ENCODE measurements at places on chromosomes 6 and 20. TPM values are rescaled to one million over a fixed set of nuclear protein-coding genes. Genes with fewer than 3 reads are reported as not detected.

The FOXC1 gene
- total RNA-seq, result 1.5 TPM

DNA sequence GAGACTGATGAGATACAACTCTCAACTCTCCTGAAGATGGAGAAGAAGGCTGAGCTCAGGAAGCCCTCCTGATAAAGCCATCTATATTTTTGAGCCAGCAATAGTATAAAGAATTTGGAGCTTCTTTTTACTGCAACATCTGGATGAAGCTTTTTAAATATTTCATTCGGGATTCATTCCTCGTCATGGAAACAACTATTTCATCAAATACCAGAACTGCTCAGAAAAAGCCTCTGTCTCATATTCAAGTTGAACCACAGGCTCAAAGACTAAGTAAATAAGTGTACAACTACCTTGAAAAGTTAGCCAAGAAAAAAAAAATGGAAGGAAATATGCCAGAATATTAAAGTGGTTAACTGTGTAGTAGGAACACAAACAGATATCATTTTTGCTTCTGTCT lies 37.8 kb downstream of the PTPRT start:
- no peak for DNase-seq

DNA sequence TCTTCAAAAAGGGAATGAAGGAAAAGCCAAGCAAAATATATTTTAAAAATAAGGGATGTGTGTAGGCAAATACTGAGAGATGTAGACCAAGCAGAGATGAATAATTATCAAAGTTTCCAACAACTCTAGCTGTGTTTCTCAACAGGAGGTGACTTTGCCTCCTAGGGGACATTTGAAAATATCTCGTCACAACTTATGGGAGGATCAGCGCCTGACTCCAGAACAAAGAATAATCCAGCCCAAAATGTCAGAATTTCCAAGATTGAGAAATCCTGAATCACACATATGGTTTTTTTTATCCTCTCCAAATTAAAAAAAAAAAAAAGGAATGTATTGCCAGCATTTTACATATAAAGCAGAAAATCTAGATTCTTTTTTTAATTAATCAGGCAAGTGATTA lies 241.2 kb upstream of the ZFP64 start:
- no peak for DNase-seq

The TMEM181 gene
- 12.9 TPM for total RNA-seq

The BMP7 gene
- not detected for total RNA-seq

DNA sequence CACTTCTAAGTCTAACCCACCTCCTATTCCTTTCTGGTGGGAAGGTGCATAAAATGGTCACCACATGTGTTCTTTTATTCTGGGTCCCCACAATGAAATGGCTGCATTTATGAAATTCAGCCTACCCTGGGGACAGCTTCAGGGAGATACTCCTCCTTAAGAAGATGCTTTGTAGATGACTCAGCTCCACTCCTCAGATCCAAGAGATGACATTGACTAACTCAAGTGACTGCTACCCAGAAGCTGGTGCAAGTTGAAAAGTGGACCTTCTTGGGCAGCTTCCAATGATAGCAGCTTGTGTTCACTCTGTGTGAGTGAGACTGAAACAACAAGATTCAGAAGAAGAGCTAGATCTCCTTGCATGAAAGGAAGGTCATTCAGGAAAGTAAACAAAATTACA lies 113.4 kb downstream of the SCP2D1 start:
- no peak for DNase-seq

GRCh38 chr6:84052204-84052882 lies 18.8 kb downstream of the MRAP2 start:
- DNase-seq, result peak; percentile 69

DNA sequence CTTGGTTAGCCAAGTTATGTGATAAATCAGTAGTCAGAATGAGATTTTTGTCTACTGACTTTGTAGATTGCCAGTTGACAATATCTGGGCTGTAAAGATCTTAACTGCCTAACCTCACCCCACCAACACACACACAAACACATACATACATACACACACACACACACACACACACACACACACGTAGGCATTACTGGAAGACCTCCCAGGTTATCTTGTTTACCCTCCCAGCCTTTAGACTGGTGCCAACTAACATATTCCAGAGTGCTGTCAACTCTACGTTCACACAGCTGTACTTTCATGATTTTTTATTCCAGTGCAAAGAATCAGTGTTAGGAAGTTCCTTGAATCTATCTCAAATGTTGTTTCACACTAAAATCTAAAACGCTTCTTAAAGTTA lies 38.9 kb downstream of the BMP5 start:
- no peak for DNase-seq

DNA sequence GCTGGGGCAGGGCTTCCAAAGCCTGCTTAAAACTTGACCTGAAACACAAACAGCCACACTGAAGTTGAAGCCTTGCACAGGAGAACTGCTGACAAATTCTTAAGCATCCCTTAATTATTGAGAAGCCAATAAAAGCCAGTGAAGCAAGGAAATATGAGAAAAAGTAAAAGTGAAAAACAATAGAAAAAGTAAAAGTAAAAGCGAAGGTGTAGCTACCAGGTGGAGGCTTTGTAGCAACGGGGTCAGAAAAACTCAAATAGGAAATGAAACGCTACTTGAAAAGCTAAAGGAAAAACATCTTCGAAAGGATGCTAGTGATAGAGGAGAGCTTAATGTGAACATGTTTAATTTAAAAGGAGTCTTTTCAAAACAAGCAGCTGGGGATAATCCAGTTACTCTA lies 97.4 kb downstream of the IRF4 start:
- DNase-seq, result no peak

GRCh38 chr6:7900621-7901020 lies 10.0 kb downstream of the TXNDC5 start:
- no peak for DNase-seq

DNA sequence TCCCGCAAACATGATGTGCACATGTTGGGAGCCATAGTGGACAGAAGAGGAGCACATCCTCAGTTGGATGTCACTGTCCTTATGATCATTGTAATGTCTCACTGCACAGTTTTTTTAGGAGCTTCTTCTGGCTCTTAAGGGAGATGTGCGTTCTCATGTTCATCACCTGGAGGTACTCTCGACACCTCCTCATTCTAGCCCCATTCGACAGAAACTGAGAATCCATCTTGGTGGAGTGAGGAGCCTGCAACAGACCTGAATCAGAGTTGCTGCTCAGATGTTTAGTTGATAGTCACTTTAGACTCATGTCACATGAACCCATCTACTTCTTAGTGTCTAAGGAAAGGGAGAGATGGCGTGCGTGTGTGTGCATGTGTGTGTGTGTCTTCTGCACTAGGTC lies 2.3 kb upstream of the BMP6 start:
- DNase-seq, result no peak

The SLC35D3 gene
- total RNA-seq, result not detected

DNA sequence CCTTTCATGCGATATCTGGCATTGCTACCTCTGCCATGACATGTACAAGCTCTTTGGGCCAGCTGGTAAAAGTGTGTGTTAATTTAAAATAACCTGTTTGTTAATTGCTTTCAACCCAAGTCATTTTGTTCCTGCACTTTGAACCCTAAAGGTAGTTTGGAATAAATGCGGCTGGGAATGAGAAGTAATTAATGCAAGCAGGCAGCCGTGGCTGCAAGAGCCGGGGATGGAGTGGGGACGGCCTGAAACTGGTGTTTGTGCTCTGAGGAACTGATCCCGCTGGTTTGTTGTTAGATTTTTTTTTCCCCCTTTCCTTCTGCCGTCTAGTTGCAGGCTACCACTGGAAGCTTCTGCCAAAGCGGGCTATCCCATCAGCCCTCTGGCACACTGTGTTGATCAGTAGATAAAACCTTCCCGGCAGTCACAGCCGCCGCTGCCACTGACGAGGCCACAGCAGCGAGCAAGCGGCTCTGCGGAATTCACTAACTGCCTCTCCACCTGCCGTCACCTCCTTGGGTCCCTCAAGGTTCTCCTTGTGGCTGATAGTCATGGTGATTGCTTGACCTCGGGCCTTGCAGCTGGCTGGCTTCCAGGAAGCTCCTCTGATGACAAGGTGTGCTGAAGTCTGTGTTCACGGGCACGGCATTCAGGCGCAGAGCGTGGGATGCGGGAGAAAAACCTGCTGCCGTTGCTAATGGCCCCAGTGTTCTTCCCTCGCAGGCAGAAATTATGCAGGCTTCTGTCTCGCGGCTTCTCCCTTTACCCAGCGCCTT lies 315.9 kb downstream of the TFAP2A start:
- DNase-seq, result no peak

GRCh38 chr6:160398674-160399271 lies 50.6 kb downstream of the SLC22A3 start:
- DNase-seq, result no peak

- DNase-seq, result no peak
These were observed 2.6 kb upstream of the TP53INP2 start for GRCh38 chr20:34701405-34702085.

The DHX16 gene
- total RNA-seq, result 26.6 TPM

The SPTLC3 gene
- 0.84 TPM for total RNA-seq

DNA sequence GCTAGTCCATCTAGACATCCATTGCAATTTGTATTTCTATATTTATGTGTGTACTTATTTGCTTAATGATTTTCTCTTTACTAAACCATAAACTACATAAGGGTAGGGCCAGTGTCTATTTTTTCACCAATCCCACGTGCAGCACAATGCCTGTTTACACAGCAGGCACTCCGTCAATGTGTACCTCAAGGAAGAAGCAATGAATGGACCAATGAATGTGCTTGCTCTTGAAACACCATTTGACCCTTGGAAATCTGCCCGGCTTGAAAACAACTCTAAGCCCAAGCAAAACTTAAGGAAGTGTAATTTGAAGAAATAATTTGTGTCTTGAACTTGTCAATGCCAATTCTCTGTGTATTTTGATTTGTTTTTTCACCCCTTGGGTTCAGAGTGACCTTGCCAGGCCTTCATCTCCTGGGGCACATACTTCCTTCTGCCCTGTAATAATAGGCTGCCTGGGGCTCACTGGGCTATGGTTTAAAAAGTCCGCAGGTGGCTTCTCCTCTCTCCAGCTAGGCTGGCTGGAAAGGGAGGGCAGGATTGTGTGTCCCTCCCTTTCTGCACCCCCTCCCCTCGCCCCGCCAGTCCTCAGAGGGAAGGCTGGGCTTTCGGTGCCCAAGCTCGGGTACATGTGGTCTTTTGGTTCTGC lies 140.8 kb upstream of the ARMC2 start:
- no peak for DNase-seq

The BIRC7 gene
- not detected for total RNA-seq

The SYCP2 gene
- total RNA-seq, result 0.88 TPM

DNA sequence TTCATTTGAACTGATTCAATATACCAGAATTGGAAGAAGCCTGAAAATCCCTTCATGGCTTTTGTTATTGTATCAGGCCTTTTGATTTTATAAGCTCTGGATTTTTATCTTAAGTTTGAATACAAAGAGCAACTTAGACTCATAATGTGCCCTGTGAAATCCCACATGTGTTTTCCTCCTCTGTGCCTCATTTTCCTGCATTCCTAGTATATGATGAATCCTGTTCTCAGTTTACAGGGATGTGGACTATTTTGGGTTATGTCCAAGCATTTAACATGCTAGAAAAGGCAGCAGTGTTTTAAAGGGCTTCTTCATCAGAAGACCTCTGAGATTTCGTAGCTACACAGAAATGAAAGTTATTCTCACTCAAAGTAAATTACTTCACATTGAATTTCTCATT lies 455.0 kb downstream of the RFPL4B start:
- DNase-seq, result no peak

- no peak for DNase-seq
These were observed 98.5 kb downstream of the PRDM1 start for GRCh38 chr6:106184629-106185028.

GRCh38 chr20:2739042-2739398 lies 46.4 kb downstream of the EBF4 start:
- DNase-seq, result no peak

The COL12A1 gene
- 23.2 TPM for total RNA-seq

The RIMS4 gene
- 0.44 TPM for total RNA-seq

DNA sequence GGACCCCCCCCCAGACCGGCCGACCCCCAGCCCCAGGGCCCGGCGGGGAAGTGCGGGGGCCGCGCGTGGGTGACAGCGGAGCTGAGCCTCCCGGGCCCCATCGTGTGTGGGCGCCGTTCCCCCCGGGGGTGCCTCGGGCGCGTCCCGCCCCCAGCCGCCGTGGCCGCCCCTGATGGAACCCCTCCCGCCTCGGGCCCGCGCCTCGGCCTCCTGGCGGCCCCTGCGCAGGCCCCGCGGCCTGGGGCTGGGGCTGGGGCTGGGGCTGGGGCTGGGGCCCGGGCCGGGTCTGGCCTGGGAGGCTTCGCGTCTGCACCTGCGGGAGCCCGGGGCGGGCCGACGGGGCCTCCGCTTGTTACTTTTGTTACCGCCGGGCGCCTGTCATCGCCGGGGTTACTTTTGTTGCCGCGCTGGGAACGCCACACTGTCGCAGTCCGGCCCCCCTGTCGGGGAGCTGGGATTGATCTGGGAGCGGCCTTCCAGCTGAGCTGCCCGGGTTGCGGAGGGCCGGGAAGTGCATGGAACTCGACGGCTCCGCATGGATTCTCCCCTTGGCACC lies 598 bp downstream of the OGFR start:
- DNase-seq, result no peak

DNA sequence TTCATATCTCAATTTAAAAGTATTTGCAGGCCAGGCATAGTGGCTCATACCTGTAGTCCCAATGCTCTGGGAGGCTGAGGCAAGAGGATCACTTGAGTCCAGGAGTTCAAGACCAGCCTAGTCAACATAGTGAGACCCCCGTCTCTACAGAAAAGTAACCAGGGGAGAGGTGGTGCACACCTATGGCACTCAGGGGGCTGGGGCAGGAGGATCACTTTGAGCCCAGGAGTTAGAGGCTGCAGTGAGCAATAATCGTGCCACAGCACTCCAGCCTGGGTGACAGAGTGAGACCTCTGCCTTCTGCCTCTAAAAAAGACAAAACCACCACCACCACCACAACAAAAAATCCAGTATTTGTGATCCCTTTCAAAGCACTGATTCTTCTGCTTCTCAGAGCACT lies 185.5 kb upstream of the QKI start:
- DNase-seq, result no peak

GRCh38 chr20:52001999-52002666 lies 189.4 kb downstream of the ZFP64 start:
- no peak for DNase-seq

The HLA-DQB1 gene
- 2.9 TPM for total RNA-seq

- no peak for DNase-seq
These were observed 22.2 kb upstream of the VAPB start for GRCh38 chr20:58366866-58367265.

- DNase-seq, result peak; percentile 72
These were observed 52.6 kb upstream of the NAA20 start for GRCh38 chr20:19964289-19965265.

GRCh38 chr6:137811121-137811915 lies 55.7 kb upstream of the TNFAIP3 start:
- DNase-seq, result peak; percentile 49

GRCh38 chr20:34526466-34526865 lies 10.2 kb downstream of the DYNLRB1 start:
- no peak for DNase-seq

- DNase-seq, result no peak
These were observed 116.3 kb downstream of the PCSK2 start for GRCh38 chr20:17343091-17343490.

DNA sequence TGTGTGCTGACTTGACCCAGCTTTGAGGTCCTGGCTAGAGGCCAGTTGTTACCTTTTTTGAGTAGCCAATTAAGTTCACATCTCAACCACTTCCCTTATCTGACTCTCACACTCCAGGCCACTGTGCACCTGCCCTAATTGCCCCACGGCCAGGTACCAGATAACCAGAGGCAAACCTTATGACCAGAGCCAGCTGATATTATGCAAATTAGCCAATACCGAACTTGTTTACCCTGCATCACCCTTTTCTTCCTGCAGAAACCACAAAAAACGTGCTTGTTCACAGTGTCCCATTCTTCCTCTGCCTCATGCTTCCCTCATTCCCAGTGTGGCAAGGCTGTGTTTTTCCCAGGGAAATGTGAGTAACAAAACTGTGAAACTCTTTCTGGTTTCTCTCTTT lies 89.3 kb downstream of the HTR1B start:
- no peak for DNase-seq

The TNXB gene
- 24.7 TPM for total RNA-seq

Data from psoas muscle (tissue), 8 donors.